GM03348 (cell line): ENCODE measurements at places on chromosomes 4 and X.
A peak's percentile ranks its signal among the peaks of the same experiment; 100 is the strongest.

GRCh38 chrX:136307471-136307870 is 6.7 kb downstream of the ADGRG4 start:
- no peak for DNase-seq

DNA sequence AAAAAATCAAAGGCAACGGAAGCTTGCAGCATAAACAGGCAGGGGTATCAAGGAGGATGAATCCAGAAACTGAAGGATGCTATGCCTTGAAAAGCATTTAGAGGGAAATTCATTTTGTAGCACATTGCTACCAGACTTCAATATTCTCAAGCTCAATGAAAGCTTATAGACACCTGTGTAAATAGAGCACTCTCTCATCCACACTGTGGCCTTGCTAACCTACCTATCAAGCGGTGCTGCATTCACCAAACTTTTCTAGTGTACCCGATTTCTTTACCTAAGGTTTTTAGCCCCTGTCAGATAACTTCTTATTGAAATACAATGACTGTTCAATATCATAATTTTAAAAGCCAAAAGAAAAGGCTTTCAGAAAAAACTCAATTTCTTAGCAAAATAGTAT is 20.2 kb upstream of the HSD17B13 start:
- no peak for DNase-seq

GRCh38 chrX:149010013-149010852 is 494.9 kb downstream of the IDS start:
- no peak for DNase-seq

- DNase-seq: no peak
Measured at GRCh38 chrX:7108030-7108429, 39.5 kb upstream of the STS start.

- no peak for DNase-seq
Measured at GRCh38 chr4:5355846-5356245, 304.6 kb downstream of the STK32B start.

DNA sequence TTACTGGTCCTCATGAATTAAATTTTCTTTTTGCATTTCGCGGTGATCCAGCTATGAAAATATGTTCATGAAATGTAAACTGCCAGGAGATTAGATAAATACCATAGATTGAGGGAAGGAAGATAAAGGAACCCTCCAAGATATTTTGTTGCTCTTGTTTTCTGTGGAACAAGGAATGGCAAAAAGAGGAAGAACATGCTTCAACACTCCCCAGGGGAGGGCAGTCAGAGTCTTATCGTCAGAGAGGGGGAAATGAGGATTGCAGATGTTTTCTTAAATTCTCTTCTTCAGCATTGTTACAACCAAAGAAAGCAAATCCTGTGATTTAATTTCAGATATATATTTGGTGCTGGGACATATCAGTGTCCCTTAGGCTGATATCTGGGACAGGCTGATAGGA is 9.5 kb upstream of the SFRP2 start:
- DNase-seq: no peak

GRCh38 chrX:10582945-10583344 is 37.4 kb downstream of the MID1 start:
- peak; percentile 11 for DNase-seq

DNA sequence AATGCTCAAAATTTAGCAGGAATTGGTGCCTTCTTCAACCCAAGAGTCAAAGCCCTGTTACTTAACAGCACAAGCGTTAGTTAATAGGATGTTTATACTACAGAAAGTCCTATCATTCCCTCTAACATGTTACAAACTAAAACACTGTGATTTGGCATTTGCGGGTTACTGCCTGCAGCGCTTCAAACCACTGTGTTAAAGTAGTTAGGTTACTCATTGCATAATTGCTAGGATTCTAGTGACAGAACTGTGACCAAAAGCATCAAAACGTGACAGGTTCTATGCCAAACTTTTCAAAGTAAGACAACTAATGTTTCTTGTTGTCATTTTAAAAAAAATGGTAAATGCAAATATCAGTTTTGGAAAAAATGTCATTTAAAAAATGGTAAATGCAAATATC is 442.8 kb upstream of the ZFP42 start:
- DNase-seq: no peak

GRCh38 chr4:21688596-21689265 is 259.8 kb downstream of the KCNIP4 start:
- no peak for DNase-seq

DNA sequence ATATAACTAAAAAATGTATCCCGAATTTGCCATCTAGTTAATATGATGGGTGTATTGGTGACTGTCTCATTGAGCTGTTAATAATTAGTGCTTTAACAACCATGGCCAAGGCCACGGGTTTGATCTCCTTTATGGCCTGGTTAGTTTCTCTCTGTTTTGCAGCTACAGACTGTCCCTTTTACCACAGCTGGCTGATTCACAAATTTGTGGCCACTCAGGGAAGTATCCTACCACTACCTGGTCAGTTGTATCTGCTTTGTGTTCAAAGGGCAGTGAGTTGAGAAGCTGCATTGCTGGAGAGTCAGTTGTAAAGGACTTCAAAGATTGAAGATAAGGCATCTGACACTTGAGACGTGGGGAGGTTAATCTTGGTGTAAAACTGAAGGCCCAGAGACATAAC is 219.1 kb upstream of the BMP3 start:
- DNase-seq: no peak

DNA sequence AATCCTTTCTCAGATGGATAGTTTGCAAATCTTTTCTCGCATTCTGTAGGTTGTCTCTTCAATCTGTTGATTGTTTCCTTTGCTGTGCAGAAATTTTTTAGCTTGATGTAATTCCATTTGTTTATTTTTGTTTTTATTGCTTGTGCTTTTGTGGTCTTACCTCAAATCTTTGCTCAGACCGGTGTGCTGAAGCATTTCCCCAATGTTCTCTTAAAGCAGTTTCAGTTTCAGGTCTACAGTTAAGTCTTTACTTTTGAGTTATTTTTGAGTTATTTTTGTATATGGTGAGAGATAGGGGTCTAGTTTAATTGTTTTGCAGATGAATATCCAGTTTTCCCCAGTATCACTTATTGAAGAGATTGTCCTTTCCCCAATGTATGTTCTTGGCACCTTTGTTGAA is 18.2 kb upstream of the SLC25A14 start:
- no peak for DNase-seq

GRCh38 chr4:7241597-7242125 is 49.3 kb downstream of the SORCS2 start:
- DNase-seq: no peak

- no peak for DNase-seq
Measured at GRCh38 chrX:105634180-105634579, 188.2 kb upstream of the NRK start.

DNA sequence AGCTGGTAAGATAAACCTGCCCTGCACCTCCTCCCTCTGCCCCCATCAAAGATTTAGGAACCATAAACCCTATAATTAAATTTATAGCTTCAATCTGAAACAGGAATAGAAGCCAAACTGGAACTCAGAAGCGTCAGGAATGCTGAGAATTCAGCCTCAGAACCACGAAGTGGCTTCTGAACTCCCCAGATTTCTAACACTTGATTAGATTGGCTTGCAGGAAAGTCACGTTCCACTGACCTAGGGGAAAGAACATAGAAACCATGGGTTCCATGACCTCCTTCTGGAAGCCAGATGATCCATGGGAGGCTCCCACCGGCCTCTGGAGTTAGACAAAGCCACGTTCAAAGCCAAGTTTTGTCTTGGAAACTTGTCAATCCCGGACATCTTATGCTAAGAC is 356.5 kb downstream of the MID1IP1 start:
- DNase-seq: peak; percentile 5

GRCh38 chrX:16573781-16574180 is 76.2 kb upstream of the S100G start:
- DNase-seq: peak; percentile 72

DNA sequence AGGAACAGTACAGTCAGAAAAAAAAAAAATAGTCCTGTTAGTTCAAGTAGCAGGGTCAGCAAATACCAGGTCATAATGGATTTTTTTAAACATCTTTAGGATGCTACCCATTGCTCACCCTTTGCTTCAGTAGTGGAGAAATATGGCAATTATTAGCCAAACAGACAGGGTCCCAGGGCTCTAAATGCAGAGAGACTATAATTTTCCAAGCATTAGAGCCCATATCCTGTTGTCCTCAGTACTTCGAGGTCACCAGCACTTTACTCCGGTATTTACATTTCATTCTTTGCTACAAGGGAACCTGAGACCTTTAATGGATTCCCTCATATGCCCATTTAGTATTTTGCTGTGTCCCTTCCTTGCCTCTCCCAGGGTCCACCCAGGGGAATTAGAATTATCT is 1562.9 kb upstream of the TENM3 start:
- DNase-seq: no peak

- no peak for DNase-seq
Measured at GRCh38 chrX:136967966-136968365, 65.8 kb downstream of the GPR101 start.

DNA sequence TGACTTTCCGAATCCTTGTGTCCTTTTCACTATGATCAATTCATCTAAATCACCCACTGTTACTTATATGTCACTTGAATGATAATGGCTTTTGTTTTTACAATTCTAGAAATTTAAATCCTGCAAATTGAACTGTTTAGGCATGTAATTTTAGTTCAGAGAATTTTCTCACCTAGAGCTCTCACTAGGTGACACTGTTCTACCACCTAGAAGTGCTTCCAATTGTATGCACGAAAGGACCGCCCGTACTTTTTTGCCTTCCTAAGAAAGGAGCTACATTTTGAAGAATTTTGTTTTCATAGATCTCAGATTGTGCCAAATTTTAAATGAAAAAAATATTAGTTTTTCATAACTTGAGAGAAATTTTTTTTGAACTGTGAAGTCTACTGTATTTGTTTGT is 481.6 kb upstream of the FSTL5 start:
- DNase-seq: no peak

DNA sequence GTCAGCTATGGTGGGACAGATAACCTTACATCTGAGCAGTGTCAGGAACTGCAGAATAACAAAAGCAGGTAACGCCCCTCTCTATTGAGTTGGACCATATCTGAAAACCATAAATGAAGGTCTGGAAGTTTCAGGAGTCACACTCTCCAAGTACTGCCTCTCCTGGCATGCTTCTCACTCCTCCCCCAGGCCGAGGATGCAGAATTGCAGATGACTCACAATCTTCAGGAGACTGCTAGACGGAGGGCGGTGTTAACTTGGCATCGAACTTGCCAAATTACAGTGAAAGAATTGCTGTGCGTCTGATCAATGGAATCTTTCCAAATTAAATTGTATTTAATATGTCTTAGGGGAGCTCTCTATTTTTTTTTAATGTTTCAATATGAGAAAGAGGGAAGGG is 67.1 kb upstream of the TRIM2 start:
- DNase-seq: peak; percentile 94

- no peak for DNase-seq
Measured at GRCh38 chrX:151977923-151978322, 3.4 kb upstream of the GABRE start.

- no peak for DNase-seq
Measured at GRCh38 chr4:25950461-25951389, 36.7 kb downstream of the SMIM20 start.
